ENCODE measurements at places on chromosomes 7 and 10. TPM values are rescaled to one million over a fixed set of nuclear protein-coding genes. Genes with fewer than 3 reads are reported as not detected.

The EPC1 gene
- polyA plus RNA-seq, result 69.3 TPM

The STRIP2 gene
- polyA plus RNA-seq, result 5.4 TPM

The BAMBI gene
- polyA plus RNA-seq, result 136 TPM

The TMEM178B gene
- 3.6 TPM for polyA plus RNA-seq

The FAM25A gene
- not detected for polyA plus RNA-seq

The PSMC2 gene
- polyA plus RNA-seq, result 96.6 TPM

The CFAP69 gene
- 12.9 TPM for polyA plus RNA-seq

The CAV2 gene
- polyA plus RNA-seq, result 93.9 TPM

The WDFY4 gene
- polyA plus RNA-seq, result 2.8 TPM

The HTRA1 gene
- 70.4 TPM for polyA plus RNA-seq

The NUDT13 gene
- 7.9 TPM for polyA plus RNA-seq

The WDR86 gene
- polyA plus RNA-seq, result 21.3 TPM

- peaks cover 38% of the 10 kb centered on the region for H3K27me3 ChIP-seq
- no peaks in the 10 kb centered on the region for H3K36me3 ChIP-seq
- no peak overlapping the region for H3K27ac ChIP-seq
- H3K4me1 ChIP-seq, result peaks cover 9% of the 10 kb centered on the region
- DNase-seq, result peak; percentile 90
These were observed 642 bp downstream of the STK32C start for GRCh38 chr10:132306864-132307751.

DNA sequence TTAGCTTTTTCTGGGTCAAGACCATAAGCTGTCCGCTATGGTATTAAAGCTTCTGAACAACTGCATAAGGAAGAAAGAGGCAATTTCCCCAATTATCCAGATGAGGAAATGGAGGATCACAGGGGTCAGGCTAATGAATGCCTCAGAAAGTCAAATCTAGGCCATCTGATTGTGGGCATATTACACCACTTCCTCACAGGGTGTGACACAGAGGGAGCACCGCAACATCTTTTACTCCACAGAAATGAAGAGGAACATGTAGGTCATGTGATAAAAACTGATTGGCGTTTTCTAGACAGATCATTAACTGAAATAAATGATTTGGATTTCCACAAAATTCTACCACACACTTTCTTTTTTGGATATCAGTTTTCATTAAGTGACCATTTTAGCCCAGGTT, 384.4 kb downstream of the PARD3 start:
- no peak overlapping the region for H3K27ac ChIP-seq
- no peaks in the 10 kb centered on the region for H3K27me3 ChIP-seq
- no peaks in the 10 kb centered on the region for H3K36me3 ChIP-seq
- DNase-seq, result no peak
- no peaks in the 10 kb centered on the region for H3K4me1 ChIP-seq
- H3K4me3 ChIP-seq, result no peak overlapping the region

- no peak overlapping the region for H3K4me3 ChIP-seq
- no peak overlapping the region for H3K27ac ChIP-seq
- H3K27me3 ChIP-seq, result no peaks in the 10 kb centered on the region
- no peaks in the 10 kb centered on the region for H3K4me1 ChIP-seq
- DNase-seq, result no peak
These were observed 16.1 kb upstream of the ABCC2 start for GRCh38 chr10:99766302-99766681.

GRCh38 chr7:36788825-36789470, 64.7 kb upstream of the AOAH start:
- no peaks in the 10 kb centered on the region for H3K36me3 ChIP-seq
- H3K4me1 ChIP-seq, result peaks cover 12% of the 10 kb centered on the region
- H3K4me3 ChIP-seq, result no peak overlapping the region
- no peak for DNase-seq
- no peak overlapping the region for H3K27ac ChIP-seq

DNA sequence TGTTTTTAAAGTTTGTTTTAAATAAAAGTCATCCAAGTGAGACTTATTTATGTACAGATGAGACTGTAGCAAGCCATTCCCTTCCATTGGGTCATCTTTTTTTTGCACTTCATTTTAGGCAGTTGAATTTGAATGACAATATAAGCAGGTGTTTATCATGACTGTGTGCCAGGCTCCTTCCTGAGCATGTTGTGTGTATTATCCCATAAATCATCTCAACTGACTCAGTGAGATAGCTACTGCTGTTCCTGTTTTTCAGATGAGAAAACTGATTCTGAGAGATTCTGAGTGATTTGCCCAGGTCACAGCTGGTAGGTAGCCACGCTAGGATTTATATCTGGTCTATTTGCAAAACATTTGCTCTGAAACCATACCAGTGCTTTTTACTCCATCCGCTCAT, 11.7 kb downstream of the TMEM254 start:
- H3K27me3 ChIP-seq, result no peaks in the 10 kb centered on the region
- no peak overlapping the region for H3K4me3 ChIP-seq
- DNase-seq, result no peak
- no peak overlapping the region for H3K27ac ChIP-seq

DNA sequence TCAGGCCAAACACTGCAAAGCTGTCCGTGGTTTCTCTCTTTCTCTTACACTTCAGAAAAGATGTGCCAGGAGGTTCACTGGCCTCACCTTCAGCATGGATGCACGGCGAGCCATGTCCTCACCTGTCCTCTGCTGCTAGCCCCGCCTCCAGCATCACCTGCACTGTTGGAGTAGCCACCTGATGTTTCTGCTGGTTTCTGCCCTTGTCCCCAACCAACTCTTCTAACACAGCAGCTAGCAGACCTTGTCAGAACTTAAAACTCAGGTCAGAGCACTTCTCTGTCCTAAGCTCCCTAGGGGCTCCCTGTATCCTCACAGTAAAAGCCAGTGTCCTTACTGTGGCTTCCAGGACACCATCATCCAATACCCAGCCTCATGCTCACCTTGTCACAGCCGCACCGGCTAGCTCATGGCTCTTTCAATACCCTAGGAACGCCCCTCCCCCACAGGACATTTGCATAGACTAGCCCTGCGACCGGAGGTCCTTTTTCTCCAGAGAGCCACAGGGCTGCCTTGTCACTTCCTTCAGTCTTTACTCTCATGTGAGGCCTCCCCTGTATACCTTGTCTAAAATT, 15.2 kb downstream of the PALD1 start:
- no peak for DNase-seq
- H3K27ac ChIP-seq, result peak overlapping the region; percentile 48
- peaks cover 49% of the 10 kb centered on the region for H3K4me1 ChIP-seq
- no peaks in the 10 kb centered on the region for H3K27me3 ChIP-seq

DNA sequence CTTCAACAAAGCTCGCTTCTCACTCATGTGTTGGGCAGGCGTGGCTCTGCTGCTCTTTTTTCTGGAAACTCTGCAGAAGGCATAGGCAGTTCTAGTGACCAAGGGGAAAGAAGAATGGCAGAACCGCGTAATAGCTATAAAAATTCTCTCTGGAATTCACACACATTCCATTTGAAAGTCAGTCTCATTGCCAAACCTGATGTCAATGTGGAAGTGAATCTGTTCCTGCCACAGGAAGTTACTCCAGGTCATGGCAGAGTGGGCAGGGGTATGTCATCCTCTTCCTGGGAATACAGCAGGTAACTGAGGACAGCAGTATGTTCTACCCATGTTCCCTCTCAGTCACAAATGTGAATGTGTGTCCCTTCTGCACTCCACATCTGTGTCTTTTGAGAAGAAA, 8.2 kb upstream of the PAXIP1 start:
- no peak overlapping the region for H3K27ac ChIP-seq
- no peaks in the 10 kb centered on the region for H3K27me3 ChIP-seq
- DNase-seq, result no peak
- no peaks in the 10 kb centered on the region for H3K4me1 ChIP-seq
- H3K36me3 ChIP-seq, result no peaks in the 10 kb centered on the region

GRCh38 chr10:114962441-114962840, 24.4 kb downstream of the TRUB1 start:
- no peak overlapping the region for H3K4me3 ChIP-seq
- H3K27ac ChIP-seq, result no peak overlapping the region
- no peak for DNase-seq
- no peaks in the 10 kb centered on the region for H3K4me1 ChIP-seq

DNA sequence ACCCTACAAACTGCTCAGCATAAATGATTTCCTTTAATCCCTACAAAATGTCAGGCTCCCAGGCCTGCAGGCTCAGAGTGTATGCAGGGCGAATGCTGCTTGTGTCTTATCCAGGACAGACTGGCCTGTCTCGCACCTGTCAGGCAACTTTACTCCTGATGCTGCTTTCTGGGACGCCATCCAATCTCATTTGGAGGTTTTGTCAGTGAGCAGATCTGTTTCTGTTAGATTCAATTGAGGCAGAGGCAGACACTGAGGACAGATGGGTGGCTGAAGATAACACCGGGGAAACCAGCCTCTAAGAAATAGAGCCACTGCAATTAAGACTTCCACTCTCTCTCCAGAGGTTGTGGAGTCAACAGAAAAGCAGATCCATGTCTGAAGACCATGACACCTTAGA, 115.6 kb downstream of the DPP6 start:
- no peaks in the 10 kb centered on the region for H3K27me3 ChIP-seq
- H3K4me3 ChIP-seq, result no peak overlapping the region
- DNase-seq, result no peak
- H3K36me3 ChIP-seq, result no peaks in the 10 kb centered on the region
